NCI-H1417 treated with DMSO at 0.1 percent for 48 hours (cell line): ENCODE measurements at places on chromosomes 16 and 17.

DNA sequence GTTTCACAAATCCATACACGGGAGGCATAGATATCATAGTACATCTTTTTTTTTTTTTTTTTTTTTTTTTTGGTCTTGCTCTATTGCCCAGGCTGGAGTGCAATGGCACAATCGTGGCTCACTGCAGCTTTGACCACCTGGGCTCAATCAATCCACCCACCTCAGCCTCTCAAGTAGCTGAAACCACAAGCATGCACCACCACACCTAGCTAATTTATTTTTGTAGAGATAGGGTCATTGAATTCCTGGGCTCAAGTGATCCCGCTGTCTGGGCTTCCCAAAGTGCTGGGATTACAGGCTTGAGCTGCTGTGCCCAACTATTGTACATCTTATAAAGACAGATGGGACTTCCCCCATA lies 3.5 kb upstream of the RAPGEFL1 start:
- DNase-seq = no peak

GRCh38 chr17:63066158-63066813 lies 100.3 kb downstream of the TANC2 start:
- DNase-seq = no peak

- DNase-seq = no peak
Observed at GRCh38 chr16:11056090-11056992, 112.0 kb downstream of the CLEC16A start.

DNA sequence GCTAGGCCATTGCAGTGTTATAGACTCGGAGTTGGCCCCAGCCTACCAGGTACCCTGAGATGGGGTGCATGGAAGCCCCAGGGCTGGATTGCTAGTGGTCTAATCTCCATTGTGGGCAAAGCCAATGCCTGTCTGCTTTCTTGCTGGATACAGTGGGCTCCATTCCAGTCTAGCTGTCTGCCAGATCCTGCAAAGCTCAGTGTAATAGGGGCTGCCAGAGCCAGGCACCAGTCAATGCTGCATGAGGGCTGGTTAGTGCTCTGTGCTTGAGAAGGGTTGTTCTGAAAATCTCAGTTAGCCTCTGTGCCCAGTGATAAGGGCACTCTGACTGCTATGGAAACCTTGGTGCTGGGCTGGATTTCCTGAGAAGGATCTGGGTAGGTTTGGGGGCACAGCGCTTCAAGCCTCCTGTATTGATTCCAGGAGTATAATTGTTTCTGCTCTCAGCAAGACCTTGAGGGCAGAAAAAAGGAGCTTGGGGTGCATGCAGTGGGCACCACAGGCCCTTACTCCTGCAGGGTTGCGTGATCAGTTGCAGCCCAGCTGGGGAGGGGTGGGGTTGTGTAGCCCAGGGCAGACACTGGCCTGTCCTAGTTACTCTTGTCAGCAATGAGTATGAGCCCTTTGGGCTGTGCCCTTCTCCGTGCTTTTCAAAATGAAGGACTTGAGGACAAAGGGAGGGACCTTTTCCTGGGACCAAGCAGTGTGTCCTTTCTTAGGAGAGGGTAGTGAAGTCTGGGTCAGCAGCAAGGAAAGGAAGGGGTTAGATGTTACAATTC lies 19.0 kb downstream of the SMPD3 start:
- DNase-seq = no peak

GRCh38 chr17:32142038-32142856 lies at the start of gene RHOT1:
Gene RHOT1 (plus strand): TSS chr17:32142502. CDS start chr17:32142693, 191 bp downstream.
- DNase-seq = peak; percentile 67

DNA sequence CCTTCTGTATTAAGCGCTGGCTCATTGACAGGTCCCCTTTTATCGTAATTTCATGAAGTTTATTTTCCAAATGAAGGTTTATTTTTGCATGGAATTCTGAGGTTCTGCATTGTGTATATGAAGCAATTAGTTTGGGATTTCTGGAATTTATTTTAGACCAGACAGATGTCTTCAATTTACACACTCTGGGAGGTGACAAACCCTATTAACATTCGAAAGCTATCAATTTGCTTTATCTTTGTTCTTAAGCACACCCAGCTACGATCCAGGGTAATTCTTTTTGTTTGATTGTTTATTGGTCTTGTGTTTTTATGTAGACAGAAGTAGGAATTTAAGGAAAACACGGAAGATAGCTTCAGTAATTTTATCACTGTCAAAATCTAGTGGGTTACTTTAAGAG lies 264.6 kb downstream of the HS3ST3A1 start:
- DNase-seq = no peak

DNA sequence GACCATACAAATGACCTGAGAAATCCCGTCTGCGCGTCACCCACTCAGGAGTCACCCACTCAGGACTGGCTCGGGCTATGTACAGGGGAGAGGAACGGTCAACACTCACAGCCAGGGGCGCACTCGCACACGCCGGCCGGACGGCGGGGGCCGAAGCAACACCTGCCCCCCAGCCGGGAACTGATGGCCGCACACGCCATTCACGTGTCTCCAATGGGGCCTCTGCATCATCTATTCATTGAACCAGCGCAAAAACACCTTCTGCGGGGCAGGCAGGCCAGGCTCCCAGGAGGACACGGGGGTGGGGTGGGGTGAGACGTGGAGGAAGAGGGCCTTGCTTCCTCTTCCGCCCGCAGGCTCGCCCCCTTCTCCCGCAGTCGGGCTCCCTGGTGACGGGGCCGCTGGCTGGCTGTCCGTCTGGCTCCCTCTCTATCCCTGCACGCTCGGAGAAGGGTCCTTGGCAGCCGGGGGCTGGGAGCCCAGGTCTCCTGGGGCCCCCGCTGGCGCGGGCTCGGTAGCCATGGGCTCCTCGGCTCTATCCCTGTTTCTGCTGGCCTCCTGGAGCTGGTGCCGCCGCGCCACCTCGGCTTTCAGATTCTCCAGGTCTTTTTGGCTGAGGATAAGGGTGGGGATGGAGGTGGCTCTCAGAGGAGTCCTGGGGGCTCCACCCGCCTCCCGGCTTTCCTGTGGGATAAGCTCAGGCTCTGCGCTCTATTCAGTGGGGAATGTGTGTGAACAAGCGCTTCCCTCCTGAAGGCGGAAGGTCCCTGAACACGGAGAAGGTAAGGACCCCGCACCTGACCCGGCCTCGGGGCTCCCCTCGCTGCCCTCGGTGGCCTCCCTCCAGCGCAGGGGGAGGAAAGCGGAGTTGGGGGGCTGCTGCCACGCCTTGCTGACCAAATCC lies 21.1 kb downstream of the CLUH start:
- DNase-seq = no peak

GRCh38 chr16:49599704-49600103 lies 226.1 kb downstream of the C16orf78 start:
- DNase-seq = no peak

- no peak for DNase-seq
Observed at GRCh38 chr16:53503991-53504663, 1.1 kb upstream of the AKTIP start.

GRCh38 chr17:4125552-4125951 lies 17.3 kb downstream of the ZZEF1 start:
- no peak for DNase-seq

DNA sequence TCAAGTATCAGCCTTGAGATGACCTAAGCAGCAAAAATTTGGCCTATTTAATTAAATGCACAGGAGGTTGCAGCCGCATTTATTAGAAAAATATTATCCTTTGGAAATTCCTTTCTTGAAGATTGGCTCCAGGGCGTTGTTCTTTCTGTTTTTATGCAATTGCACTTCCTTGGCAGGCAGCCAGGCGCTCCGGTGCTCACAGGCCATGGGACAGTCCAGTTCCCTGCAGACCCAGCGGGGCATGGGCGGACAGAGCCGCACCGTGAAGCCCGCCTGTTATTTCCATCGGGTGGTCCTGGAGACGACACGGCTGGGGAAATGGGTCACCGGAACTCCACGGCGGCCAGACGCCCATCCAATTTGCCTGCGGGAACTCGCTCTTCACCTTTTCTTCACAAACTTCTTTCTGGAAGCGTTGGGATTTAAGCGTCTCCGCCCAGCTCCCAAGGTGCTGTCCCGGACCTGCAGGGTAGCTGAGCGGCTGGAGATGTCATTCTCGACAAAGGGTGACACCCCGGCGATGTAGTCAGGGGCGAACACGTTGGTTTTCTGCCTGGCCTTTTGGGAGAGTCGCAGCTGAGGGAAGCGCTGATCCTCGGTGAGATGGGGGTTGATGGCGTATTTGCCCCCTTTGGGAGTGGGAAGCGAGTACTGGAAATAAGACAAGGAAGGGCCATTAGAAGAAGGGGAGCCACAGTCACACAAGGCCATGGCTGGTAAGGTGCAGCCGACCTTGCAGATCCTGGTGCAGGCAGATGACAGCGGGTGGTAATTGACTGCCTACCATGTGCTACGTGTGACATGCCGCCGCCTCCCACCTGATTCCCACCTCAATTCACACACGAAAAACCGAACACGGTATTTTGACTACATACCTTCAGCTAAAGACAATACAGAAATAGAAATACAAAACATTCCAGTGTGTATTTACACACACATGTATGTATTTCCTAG lies 12.5 kb downstream of the NOB1 start:
- no peak for DNase-seq

DNA sequence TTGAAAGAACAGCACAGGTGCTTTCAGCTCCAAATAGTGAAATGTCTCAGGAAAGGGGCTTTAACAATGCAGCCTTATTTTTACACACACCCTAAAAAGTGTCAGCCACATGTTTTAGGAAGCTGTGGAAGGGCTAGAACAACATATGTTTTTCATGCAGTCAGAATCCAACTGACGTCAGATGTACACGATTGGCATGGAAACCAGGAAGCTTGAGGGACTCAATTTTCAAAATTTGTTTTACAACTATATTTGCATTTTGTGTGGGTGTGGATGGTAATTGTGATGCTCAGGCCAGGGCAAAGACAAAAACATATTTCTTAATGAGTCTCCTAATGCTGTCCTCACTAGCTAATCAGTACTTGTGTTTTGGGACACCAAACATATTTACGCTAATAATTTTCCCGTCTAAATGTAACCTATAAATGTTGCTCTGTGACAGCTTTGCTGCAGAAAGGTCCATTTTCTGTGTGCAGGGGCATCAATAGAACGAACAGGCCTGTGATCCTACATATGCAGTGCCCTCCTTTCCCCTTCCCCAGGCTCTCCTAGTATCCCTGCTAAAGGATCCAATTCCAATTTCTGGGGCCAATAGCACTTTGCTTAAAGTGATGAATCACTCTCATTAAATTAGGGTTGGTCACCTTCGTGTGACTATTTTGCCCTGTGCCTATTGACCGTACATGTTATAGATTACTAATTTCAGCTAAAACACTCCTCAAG lies 434.0 kb upstream of the CDH5 start:
- DNase-seq = no peak

GRCh38 chr17:69218986-69219385 lies 9.6 kb downstream of the ABCA10 start:
- DNase-seq = no peak

- DNase-seq = no peak
Observed at GRCh38 chr17:78753316-78754250, 28.5 kb downstream of the CYTH1 start.

DNA sequence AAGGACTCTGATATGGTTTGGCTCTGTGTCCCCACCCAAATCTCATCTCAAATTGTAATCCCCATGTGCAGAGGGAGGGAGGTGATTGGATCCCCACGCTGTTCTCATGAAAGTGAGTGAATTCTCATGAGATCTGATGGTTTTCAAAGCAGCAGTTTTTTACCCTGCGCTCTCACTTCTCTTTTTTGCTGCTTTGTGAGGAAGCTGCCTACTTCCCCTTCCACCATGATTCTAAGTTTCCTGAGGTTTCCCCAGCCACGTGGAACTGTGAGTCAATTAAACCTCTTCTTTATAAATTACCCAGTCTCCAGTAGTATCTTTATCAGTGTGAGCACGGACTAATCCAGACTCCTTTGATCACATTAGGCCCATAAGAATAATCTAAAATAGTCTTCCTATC lies 719.7 kb upstream of the CDH8 start:
- DNase-seq = no peak

DNA sequence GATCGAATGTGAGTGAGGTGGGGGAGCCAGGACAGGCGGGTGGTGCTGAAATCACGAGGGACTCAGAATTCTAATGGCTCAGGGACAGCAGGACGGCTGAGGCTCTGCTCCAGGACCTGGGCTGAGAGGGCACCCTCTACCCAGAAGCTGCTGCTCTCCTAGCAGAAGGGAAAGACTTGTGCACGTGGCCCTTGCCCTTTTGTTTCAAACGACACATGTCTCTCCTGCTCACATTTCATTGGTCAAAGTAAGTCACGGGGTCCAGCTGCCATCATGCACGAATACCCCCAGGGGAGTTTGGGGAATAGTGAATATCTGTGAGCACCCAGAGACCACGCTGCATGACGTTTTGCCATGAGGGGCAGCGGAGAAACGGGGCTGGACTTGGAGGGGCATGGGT lies 73.2 kb downstream of the RTN4RL1 start:
- no peak for DNase-seq

DNA sequence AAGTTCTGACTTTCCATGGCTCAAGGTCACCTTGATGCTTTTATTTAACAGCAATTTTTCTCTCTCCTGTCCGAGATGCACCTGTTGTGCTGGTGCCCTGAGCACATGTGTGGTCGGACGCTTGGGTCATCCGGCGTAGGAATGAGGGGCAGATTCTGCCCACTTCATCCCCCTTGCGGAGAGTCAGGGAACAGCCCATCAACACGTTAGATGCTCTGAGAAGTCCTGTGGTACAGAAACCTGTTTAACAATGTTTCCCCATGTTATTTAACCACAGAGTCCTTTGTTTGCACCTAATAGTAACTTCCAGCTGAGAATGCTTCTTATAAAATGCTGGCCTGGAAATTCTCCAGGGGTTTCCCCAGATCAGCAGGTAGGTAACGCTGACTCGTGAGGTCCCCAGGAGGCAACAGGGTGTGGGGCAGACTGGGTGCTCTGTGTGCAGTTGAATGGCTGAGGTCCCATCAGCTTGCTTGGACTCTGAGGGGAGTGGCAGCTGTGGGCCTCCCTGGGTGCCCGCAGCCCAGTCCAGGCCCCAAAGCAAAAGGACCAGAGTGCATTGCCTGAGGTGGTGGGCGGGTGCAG lies 17.8 kb downstream of the DOC2B start:
- DNase-seq = no peak

DNA sequence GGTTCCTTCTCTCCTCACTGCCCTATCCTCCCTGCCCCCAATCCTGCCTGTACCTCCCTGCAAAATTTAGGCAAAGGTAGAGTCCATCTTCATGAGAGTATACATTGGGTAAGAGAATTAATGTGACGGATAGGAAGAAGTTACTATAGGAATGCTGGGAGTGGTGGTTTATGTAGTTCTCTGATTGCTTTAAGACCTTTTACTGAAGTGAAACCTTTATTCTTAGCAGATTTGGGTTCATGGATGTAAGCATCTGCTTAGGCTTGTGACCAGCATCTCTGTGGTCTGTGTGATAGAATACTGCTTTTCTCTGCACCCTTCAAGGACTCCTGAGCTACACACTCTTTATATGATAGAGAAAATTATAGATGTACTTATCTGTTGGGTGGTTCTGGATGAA lies 127.3 kb downstream of the PRKCA start:
- DNase-seq = no peak

- DNase-seq = no peak
Observed at GRCh38 chr17:55458978-55459377, 37.3 kb upstream of the MMD start.

DNA sequence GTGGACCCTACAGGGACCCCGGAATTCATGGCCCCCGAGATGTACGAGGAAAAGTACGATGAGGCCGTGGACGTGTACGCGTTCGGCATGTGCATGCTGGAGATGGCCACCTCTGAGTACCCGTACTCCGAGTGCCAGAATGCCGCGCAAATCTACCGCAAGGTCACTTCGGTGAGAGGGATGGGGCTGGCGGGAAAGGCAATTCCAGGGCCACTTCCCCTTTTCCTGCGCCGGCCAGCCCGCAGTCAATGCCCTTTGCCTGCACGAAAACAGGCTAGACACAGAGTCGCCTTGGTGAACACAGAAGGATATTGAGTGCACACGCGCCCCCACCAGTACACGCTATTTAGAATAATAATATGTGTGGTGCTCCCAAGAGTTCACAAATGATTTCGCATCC lies 4.0 kb downstream of the WNK4 start:
- DNase-seq = no peak
